HuH-7 (cell line): ENCODE measurements at places on chromosomes 1 and 21.

DNA sequence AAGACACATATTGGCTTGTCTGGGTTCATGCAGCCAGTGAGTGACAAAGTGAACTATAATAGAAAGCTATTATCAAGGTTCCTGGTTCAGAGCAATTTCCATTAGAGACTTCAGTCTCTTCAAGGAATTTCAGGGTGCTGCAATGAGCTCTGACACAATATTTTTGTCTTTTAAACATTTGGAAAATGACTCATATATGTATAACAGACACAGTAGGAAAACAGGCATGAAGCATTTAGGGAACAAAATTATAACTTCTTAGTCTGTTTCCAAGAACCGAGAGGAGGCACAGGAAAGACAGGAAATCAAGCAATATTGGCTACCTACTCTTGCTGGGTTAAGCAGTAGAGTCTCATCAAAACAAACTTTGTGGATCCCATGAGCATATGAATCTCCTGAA, 170.4 kb downstream of the PTPRC start:
- no peak for DNase-seq

- no peak for DNase-seq
These were observed 284.9 kb upstream of the RUNX1 start for GRCh38 chr21:35333831-35334618.

GRCh38 chr1:162357681-162358266, 18.9 kb downstream of the SPATA46 start:
- peak; percentile 64 for DNase-seq

GRCh38 chr1:168439456-168440375, 104.1 kb downstream of the XCL2 start:
- DNase-seq, result peak; percentile 74

DNA sequence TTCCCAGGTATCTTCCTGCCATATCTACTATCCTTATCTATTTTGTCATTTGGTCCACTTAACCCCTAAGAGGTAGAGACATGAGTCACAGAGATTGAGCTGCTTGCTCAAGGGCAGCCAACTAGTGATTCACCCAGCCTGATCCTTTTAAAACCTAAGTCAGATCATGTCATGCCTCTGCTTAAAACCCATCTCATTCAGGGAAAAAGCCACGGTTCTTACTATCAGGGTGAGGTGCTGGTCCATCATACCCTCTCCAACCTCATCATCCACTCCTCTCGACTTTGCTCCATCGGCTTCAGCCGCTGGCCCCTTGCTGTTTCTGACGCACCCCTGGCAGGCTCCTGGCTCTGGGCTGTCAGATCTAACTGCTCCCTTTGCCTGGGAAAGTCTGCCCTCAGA, 14.4 kb upstream of the PPP1R15B start:
- no peak for DNase-seq

DNA sequence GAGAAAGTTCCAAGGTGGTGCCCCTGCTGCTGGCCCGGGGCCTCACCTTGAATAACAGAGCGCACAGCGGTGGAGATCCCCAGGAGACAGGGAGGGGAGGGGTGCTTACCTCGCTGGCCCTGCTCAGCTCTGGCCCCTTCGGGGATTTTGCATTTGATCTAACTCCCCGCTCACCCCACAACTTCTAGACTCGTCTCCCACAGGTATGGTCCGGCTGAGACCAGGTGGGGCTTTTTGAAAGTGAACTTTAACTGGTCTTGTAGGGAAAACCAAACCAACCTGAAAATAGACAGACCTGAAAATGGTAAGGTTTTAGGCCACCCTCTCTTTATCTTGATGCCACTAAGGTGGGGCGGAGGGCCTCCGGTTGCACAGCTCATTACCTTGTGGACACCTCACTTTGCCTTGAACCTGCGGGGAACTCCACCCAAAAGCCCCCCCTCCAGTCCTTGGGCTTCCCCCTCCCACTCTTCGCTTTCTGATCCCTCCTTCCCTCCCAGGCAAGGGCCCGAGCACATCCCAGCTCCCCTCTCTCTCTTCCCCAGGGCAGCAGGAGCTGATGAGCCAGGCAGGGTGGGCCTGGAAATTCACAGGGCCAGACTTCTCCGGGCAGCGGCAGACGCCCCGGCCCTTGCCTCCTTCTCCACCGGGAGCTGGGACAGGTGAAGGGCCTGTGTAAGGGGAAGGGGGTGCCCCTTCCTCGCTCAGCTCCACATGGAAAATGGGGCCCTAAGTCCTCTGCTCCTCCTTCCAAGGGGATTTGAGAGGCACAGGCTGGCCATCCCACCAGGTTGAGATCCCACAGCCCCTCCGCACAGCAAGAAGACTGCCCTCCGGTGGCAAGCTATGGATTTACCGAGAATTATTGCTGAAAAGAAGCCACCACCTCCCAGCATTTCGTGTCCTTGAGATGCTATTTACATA, 16.1 kb downstream of the TNFRSF8 start:
- DNase-seq, result peak; percentile 69

GRCh38 chr1:223008808-223009207, 134.2 kb downstream of the TLR5 start:
- no peak for DNase-seq

GRCh38 chr1:83500531-83500930, 498.4 kb downstream of the TTLL7 start:
- no peak for DNase-seq

GRCh38 chr1:187819086-187819485, 990.3 kb downstream of the PLA2G4A start:
- no peak for DNase-seq

DNA sequence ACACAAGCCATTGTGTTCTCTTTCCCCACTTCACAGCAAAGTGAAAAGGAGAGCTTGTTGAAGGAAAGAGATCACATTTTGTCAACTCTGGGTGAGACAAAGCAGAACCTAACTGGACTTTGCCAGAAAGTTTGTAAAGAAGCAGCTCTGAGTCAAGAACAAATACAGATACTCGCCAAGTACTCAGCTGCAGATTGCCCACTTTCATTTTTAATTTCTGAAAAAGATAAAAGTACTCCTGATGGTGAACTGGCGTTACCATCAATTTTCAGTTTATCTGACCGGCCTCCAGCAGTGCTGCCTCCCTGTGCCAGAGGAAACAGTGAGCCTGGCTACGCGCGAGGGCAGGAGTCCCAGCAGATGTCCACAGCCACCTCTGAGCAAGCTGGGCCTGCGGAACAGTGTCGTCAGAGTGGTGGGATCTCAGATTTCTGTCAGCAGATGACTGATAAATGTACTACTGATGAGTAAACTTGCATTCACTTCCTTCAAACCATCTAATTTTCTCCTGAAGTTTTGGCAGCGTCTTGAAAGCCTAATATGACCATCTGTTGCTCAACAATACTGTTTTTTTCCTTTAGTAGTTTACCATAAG, 43.7 kb downstream of the BACH1 start:
- no peak for DNase-seq

DNA sequence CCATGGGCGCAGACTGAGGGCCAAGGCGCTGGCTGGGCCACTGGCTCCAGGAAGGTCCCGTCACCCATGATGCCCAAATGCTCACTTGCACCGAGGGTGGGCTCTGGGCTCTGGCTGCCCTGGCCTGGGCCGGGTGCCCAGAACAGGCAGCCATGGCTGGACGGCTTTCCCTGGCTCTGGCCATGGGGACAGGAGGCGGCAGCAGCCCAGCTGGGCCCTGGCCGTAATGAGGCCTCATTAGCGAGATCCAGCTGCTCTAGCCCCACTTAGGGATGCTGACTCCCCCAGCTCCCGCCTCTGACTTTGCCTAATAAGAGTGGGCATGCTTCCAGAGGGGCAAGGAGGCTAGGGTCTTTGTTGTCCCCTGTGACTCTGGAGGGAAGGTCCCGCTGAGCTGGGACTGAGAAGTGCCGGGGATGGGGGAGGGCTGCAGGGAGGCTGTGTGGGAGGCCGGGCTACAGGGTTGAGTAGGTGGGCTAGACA, 11.8 kb downstream of the SLC6A9 start:
- no peak for DNase-seq

- DNase-seq, result no peak
These were observed 13.5 kb upstream of the ENO1 start for GRCh38 chr1:8892026-8892425.

DNA sequence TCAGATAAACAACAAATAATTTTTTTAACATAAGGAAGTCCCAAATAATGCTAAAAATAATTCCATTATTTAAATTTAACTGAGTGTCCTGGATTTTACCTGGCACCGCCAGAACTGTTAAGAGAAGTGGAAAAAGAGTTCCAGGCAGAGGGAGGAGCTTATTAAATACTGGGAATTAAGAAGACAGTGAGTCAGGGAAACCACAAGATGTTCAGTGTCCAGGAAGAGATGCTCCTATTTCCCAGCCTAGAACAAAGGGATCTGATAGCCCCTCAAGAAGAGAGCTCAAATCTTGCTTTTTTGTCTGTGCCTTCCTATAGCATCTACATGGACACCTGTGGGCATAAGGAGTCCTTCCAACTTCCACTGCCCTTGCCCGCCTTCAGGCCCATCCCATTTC, 85.9 kb downstream of the PGM1 start:
- DNase-seq, result no peak

GRCh38 chr1:58539553-58539952, 7.0 kb downstream of the OMA1 start:
- DNase-seq, result no peak

DNA sequence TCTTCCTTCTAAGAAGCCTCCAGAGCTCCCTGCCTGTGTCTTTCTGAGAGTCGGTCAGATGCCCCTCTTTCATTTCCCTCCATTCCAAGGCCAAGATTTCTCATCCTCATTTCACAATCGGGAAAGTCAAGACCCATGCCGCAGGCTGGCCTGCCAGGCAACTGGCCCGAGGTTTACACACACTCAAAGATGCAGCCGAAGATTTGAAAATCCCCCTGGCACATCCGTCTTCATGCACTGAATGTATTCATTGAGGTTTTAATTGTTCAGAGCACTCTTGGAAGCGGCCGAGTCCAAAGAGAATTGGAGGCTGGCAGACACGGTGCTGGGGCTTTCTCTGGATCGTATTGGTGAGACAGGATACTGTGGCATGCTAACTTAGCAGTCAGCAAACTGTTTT, 29.1 kb upstream of the SRP9 start:
- DNase-seq, result no peak

- DNase-seq, result peak; percentile 78
These were observed 16.4 kb upstream of the RAB29 start for GRCh38 chr1:205791568-205792180.

GRCh38 chr1:94142583-94142982, 21.6 kb upstream of the ABCA4 start:
- DNase-seq, result no peak

DNA sequence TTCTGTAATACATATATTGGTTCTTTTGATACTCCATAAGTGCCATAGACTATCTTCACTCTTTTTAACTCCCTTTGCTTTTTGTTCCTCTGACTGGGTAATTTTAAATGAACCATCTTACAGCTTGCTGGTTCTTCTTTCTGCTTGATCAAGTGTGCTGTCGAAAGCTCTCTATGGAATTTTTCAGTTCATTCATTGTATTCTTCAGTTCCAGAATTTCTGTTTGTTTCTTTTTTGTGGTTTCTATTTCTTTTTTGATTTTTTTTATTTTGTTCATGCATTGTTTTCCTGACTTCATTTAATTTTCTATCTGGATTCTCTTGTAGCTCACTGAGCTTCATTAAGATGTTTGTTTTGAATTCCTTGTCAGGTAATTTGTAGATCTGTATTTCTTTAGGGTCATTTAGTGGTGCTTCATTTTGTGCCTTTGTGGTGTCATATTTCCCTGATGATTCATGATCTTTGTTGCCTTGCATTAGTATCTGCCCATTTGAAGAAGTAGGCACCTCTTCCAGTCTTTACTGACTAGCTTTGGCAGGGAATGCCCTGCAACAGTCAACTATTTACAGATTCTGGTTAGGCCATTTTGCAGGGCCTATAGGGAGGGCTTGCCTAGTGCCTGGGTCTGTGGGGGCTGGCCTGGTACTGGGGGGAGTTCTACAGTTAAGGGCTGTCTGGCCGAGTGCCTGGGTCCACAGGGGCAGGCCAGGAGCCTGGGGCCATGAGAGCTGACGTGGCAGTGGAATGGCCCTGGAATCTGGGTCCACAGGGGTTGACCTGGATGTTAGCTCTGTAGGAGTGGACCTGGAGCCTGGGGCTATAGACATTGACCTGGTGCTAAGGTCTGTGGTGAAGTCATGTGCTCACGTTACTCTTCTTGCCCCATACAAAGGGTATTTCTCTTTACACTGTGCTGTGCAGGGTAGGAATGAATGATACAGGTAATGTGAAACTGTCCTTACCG, 89.7 kb downstream of the MAGI3 start:
- no peak for DNase-seq

- no peak for DNase-seq
These were observed 79.2 kb downstream of the MAN1C1 start for GRCh38 chr1:25695771-25696311.

DNA sequence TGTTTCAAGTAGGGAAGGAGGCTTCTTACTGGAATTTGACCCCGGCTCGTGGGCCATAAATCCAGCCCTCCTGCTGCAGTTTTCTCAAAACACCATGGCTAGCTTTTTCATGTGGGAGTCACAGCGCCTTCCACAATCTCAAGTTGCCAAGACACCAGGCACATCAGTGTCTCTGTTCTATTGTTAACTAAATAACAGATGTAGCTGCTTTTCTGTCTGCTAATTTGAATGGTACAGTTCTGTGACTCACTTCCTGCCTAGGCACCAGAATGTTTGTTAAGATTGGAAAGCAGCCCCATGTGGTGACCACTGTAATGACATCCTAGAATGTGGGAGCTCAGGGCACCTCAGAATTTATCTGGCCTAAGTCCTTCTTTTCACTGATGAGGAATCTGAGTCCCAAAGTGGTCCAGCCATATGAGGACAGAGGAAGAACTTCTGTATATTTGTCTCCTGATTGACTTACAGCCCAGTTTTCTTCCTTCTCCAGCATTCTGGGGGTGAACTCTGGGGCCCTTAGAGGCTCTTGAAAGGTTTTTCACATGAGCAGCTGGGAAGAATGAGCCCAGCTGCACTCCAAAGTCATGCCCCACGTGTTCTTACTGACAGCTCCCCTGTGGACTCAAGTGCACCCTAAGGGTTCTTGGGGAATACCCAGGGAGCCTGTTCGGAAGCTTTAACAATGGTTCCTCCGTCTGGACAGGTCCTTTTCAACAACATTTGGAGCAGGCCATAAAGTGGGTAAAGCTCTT, 27.5 kb downstream of the TRIM45 start:
- DNase-seq, result peak; percentile 12

GRCh38 chr1:210236840-210237409, 4.3 kb downstream of the SERTAD4 start:
- DNase-seq, result no peak

GRCh38 chr1:3372317-3372716, 82.1 kb upstream of the ARHGEF16 start:
- no peak for DNase-seq

- DNase-seq, result no peak
These were observed 1.7 kb upstream of the MRPS15 start for GRCh38 chr1:36465731-36466369.

- DNase-seq, result peak; percentile 40
These were observed 7.8 kb downstream of the ABCD3 start for GRCh38 chr1:94425821-94426484.

- no peak for DNase-seq
These were observed 319.4 kb downstream of the PTBP2 start for GRCh38 chr1:97041026-97041425.

- DNase-seq, result no peak
These were observed 24.3 kb downstream of the PER3 start for GRCh38 chr1:7808253-7808844.

GRCh38 chr1:119858126-119858525, 38.2 kb downstream of the ADAM30 start:
- no peak for DNase-seq
